Iris pigment epithelial cell (primary cell): ENCODE measurements at places on chromosomes 1 and 21.

DNA sequence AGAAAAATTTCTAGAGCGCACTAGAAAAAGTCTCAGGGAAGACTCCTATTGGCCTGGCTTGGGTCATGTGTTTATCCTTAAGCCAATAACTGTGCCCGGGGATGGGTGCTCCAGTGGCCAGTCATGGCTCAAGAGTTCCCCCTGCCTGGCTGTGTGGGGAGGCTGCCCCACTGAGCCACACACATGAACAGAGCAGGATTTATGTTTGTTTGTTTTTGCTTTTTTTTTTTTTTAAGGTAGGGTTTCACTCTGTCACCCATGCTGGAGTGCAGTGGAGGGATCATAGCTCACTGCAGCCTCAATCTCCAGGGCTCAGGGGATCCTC is 21.8 kb downstream of the EDN2 start:
- no peak for DNase-seq

DNA sequence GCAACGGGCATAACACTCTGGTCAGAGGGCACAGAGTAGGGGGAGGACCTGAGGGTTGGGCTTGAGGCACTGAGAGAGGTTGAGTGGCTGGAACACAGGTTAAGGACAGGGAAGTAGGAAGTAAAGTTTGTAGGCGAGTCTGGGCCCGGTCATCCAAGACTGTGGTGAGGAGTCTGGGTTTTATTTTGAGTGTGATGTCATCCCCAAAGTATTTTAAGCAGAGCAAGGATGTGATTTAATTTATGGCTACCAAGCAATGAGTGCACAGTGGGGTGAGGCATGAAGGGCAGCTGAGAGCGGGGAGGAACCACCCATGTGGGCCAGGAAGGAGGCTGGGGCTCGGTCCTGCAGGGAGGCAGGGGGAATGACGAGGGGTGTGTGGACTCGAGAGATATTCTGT is 11.2 kb upstream of the VWA5B1 start:
- DNase-seq, result peak; percentile 45

- DNase-seq, result no peak
Observed at GRCh38 chr1:171581226-171581625, 40.8 kb upstream of the MYOCOS start.

DNA sequence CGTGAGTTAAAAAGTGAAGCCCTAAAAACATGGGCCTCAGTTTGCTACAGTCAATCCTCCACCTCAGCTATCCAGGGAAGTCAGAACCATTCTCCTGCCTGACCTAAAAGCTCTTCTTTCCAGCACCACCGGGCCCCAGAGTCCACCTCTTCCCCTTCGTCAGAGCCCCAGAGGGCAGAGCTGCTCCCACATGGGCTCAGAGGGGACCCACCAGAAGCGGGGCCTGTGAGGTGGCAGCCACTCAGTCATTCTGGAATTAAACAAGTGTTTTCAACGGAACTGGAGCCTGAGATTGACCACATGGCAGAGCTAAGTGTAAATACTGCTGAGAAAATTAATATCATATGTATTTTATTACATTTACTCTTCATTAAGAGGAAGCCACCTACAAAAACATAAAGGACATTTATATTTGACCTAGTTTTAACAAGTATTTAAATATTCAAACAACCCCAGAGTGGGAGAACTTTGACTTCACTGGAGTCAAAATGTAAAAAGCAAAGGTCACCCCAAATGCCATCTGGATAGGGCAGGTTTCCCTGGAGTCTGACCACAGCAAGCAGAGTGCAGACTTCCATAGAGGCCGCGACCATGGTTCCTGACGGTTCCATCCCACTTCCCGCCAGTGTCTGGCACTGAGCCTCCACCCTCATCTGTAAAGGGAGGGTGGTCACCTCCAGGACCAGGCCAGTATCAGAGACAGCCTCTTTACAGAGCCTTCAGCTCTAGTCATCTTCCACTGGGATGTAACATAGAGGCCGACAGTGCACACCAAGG is 1.8 kb downstream of the SUMO3 start:
- DNase-seq, result no peak

DNA sequence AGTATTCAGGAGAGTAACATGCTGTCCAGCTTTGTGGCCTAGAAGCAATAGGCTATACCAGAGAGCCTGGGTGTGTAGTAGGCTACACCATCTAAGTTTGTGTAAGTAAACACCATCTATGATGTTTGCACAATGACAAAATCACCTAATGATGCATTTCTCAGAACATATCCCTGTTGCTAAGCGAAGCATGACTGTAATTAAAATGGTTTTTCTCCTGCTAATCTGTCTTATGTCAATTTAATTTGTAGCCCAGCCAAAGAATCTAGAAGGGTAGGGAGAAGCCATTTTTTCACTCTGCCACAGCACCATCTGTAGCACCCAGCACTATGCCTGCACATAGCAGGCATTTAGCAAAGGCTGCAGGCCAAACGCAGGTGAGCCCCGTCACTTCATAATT is 2.0 kb upstream of the TTC24 start:
- DNase-seq, result no peak

DNA sequence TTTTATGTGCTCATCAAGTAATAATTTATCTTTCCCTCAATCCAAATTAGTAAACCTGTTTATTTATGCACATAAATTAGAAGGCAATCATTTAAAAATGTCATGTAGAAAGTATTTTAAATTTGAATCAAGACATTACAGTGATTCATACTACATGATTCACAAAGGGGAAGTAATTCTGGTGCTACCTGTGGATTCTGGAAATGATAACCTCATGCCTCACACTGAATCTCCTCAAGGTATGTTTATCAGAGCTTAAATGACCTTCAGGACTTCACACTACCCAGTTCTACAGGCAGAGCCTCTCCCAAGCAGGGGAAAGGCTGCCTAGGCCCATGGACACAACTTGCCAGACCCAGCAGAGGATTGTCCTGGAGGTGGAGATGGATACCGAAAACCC is 25.2 kb upstream of the TDRD10 start:
- no peak for DNase-seq

DNA sequence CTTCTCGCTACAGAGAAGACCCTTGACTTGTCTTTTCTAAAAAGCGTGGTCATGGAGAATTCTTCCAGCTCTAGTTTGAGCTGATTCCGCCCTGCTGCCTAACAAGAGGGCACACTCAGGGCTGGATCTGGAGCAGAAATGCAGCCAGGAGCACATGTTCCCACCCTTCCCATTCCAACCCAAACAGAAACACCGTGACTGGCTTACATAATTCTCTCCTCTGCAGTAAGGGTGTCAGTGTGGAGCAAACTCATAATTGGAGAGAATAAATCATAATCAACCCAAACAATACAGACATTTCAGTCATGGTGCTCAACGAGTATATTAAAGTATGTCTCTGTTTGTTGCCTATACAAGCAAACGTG is 34.5 kb downstream of the CTNNBIP1 start:
- no peak for DNase-seq

- peak; percentile 92 for DNase-seq
Observed at GRCh38 chr1:54273092-54273794, 73.3 kb downstream of the MRPL37 start.

DNA sequence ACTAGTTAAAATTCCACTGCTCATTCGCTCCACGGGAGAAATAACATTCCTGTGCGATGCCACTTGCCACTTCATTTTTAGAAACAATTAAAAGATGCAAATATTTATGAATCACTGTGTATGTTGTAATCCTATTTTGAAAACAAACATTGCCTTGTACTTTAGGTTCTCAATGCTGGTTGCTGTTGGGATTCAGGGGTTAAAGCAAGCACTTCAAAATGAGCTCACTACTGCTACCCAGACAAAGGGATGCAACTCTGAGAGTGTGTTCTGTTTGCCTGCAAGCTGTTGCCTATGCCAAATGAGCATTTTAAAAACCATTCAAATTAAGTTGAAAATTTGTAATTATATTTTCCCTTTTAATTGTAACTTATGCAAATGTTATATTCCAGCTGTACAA is 87.5 kb downstream of the RWDD3 start:
- DNase-seq, result no peak

GRCh38 chr1:51697166-51697565 is 80.3 kb downstream of the OSBPL9 start:
- DNase-seq, result peak; percentile 69

DNA sequence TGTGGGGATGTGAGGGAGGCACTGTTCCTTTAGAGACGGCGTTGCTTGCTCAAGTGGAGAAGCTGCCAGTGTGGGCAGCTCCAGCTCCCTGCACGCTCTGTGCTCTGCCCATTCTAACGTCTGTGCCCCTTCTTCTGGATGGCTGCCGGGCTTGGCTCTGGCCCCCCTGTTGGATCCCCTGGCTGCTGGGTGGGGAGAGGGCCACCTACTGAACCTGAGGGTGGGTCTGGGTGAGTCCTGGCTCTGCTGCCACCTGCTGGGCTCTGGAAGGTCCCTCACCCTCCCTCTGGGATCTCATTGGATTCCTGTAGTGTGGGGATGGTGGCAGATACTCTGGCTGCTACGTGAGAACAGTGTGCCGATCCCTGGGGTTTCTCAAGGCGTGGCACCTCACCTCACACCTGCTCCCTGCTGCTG is 5.0 kb downstream of the PFKL start:
- peak; percentile 33 for DNase-seq

DNA sequence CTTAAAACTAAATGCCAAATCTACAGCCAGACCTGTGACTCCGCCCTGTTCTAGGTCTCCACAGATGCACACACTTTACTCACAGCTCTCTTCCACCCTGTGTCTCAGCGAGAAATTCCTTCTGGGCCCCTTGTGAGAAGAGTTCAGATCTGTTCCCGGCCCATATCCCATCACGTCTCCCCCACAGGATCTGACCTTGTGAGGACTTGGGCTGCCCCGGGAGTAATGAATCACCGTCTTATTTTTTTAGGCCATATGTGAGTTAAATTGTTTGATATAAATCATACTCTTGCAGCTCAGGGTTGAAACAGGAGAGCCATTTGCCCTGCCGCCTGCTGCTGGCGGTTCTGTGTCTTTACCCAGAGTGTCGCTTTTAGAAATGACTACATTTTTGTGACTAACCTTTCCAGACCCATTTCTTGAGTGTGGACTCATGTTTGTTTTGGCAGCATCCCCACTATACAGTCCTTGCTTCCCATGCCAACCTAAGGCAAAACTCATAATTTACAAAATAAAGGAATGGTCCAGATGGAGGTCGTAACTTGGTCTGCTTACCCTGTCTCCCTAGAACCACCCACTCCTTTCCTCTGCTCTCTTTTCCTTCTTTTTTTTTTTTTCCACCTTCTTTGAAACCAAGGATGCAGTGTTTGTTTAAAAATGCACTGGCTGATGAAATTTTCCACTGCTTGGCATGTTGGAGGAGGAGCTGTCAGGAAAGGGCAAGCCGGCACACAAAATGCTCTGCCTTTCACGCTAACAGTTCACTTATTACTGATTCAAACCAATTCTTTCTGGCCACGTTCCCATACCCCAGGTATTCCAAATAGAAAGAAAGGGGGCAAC is 98.0 kb upstream of the C1orf105 start:
- peak; percentile 88 for DNase-seq
